ENCODE measurements at places on chromosomes 2 and 18.

- DNase-seq = no peak
These were observed 279.8 kb downstream of the PLCL1 start for GRCh38 chr2:198084156-198084555.

DNA sequence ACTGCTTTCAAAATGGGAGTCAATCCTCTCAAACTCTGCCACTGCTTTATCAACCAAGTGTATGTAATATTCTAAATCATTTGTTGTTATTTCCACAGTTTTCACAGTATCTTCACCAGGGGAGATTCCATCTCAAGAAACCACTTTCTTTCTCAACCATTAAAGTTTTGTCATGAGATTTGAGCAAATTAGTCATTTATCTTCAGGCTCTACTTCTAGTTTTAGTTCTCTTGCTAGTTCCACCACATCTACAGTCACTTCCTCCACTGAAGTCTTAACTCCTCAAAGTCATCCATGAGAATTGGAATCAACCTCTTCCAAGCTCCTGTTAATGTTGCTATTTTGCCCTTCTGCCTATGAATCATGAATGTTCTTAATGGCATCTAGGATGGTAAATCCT, 545.8 kb downstream of the ARHGAP15 start:
- DNase-seq = no peak

DNA sequence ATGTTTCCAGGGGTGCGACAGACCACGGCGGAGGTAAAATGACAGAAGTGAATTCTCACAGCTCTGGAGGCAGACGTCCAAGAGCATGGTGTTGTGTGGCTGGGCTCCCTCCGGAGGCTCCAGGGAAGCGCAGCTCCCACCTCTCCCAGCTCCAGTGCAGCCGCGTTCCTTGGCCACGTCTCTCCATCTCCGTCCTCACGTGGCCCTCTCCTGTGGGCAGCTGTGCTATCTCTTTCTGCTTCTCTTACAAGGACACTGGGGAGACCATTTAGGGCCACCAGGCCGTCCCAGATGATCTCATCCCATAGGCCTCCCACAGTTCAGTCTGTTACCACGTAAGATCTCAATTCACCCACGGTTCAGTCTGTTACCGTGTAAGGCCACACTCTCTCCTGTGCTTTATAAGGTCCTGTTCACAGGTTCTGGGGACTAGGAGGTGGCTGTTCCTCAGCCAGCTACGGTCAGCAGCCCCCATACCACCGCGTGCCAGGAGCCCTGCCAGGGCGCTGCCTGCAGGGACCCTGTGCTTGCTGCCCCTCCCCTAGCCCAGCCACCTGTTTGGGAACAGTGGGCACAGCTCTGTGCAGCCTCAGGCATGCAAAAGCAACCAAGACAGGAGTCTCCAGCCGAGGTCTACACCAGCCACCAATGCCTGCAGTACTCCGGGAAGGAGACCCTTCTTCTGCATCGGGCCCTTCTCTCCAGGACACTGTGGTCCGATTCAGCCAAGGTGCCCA, 2.9 kb upstream of the MAB21L4 start:
- no peak for DNase-seq

DNA sequence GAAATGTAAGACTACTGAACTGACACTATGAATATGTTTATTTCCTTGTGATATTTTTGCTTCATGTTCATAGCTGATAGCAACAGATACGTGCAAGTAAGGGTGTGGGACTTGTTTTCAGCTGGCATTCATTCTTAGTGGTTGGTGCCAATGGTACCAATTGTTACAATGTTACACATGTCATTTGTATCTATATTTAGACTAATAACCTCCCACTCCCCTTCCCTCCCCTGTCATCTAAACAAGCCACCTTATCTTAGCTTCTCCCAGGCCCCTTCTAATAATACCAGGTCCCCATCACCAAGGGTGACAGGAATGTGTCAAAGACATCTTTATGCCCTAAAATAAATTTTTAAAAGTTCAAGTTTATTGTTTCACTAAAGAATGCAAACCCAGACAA, 294.7 kb upstream of the FAM98A start:
- no peak for DNase-seq

DNA sequence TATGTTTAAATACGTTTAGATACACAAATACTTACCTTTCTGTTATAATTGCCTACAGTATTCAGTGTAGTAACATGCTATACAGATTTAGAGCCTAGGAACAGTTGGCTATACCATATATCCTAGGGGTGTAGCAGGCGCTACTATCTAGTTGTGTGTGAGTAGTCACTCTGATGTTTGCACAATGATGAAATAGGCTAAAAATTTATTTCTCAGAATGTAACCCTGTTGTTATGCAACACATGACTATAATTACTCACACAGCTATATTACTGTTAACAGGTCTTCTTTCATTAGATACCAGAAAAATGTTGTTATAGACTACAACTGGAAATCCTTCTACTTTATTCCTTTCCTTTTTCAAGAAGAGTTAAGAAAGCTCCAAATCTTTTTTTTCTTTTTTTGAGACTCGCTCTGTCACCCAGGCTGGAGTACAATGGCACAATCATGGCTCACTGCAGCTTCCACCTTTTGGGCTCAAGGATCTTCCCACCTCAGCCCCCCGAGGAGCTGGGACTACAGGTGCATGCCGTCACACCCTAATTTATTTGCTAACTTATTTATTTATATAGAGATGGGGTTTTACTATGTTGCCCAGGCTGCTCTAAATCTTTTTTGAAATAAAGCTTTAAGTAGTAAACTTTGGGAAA, 48.5 kb downstream of the C2orf74 start:
- no peak for DNase-seq

DNA sequence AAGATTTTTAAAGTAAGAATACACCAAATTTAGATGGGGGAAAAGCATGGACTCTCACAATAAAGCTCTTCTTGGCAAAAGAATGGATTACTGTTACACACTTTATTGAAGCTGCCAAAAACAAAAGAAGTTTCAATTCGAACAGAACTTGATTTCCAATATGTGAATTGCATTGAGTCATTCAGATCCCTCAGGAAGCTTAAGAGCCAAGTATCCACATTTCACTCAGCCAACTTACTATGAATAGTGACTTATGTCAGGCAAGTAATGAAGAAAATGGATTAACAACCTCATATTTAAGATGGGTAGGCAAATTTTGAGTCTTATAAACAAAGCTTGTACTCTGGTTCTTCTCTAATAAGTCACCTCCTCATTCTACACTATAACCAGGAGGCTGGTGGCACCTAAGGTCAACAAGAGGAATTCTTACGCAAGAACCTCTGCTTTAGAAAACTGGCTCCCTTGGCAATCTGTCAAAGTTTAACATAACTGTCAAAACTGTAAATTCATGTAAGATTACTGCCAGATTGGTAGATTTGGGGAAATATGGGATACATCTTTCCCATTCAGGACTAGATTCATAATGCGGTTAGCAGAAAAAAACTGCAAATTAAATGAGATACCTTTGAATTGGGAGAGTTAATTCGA, 6.0 kb downstream of the HADHA start:
- DNase-seq = no peak

DNA sequence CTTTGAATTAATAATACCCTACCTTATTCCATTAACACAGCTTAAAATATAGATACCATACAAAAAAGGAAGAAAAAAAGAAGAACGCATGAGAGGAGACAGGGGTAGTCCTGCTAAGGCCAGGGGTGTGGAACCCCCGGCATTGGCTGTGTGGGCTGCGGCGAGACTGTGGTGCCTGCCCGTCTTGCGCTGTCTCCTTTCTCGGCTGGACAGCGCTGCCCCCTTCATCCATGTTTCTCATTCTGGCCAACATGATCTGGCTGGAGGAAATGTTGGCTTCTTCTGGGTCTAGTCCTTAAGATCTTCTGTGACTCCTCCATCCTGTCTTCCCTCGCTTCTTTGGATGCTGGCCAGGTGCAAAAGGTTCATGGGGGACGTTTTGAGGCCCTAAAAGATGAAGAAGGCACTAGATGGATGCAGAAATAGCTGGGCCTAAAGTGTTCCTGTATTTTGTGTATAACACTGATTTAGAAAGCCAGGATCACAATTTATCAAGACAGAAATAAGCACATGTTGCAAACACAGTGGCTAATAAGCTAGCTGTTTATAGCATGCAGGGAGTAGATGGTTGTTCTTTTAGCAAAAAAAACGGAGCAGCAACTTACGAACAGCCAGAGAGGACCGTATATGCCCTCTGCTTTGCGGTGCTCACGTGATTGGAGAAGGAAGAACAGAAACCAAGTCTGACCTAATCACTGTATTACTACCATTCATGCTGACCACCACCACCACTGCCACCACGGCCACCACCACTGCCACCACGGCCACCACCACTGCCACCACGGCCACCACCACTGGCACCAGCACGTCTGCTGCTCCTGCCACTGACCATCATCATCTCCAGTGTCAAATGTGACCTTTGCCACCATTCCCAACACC, 71.7 kb upstream of the ASB18 start:
- no peak for DNase-seq

DNA sequence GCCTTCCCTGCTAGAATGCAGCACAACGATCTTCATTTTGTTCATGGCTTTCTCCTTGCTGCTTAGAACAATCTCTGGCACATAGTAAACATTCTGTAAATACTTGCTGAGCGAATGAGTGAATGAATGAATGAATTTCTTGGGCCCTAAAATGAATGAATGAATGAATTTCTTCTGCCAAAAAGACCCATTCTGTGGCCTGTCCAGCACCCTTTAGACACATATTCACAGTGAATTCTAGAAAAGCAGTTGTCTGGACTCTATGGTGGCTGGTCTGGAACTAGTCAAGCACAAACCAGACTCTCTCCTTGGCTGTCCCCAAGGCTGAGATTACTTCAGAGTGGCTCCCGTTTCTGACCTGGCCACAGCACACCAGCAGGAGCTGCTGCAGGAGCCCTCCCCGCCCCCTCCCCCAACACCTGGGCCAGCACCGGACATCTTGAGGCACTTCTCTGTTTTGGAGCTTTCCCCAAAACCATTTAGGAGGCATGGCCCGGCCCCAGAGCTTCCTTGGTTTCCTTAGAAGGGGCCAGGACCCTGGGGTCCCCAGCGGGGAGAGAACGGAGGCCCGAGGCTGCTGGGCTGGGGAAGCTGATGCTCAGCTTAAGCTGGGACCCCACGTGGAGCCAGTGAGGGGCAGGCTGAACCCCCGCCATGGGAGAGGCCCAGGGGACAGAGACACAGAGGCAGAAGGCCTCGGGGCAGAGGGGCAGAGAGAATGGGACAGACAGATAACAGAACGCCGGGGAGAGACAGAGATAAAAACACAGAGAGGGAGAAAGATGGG, 159.0 kb downstream of the ZFP36L2 start:
- no peak for DNase-seq

DNA sequence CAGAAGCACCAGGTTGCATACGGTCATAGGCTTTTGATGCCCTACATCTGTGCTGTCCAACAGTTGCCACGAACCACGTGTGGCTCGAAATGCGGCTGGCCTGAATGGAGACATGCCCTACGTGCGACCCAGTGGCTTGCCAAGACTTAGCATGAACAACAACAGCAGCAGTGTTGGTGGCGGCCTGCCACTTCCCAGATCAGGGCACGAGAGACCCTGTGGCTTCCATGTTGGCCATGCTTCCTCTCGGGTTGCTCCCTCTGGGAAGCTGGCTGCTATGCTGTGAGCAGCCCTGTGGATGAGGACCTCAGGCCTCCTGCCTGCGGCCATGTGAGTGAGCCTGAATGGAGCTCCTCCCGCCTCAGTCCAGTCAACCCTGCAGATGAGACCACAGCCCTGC, 212.3 kb downstream of the HDAC4 start:
- no peak for DNase-seq

DNA sequence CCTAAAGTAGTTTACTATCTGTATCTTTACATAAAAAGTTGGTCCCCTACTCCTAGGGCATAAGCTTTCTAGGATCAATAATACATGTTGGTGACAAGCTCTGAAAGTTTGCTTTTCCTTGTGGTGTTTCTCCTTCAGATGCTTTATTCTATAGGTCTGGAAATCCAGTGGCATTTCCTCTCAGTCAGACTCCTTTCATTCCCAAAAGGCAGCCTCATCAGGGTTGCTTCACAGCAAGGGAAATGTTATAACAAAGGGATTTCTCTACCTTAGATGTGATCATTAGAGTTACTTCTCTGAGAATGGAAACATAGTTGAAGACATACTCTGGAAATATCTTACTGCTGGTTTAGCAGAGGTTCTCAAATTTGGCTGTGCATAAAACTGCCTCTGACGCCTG, 1072.4 kb upstream of the ZEB2 start:
- no peak for DNase-seq

GRCh38 chr2:88919087-88919738, 227.7 kb downstream of the RPIA start:
- no peak for DNase-seq
